Smooth muscle cell of the brain vasculature (primary cell): ENCODE measurements at places on chromosomes 6 and 20.

DNA sequence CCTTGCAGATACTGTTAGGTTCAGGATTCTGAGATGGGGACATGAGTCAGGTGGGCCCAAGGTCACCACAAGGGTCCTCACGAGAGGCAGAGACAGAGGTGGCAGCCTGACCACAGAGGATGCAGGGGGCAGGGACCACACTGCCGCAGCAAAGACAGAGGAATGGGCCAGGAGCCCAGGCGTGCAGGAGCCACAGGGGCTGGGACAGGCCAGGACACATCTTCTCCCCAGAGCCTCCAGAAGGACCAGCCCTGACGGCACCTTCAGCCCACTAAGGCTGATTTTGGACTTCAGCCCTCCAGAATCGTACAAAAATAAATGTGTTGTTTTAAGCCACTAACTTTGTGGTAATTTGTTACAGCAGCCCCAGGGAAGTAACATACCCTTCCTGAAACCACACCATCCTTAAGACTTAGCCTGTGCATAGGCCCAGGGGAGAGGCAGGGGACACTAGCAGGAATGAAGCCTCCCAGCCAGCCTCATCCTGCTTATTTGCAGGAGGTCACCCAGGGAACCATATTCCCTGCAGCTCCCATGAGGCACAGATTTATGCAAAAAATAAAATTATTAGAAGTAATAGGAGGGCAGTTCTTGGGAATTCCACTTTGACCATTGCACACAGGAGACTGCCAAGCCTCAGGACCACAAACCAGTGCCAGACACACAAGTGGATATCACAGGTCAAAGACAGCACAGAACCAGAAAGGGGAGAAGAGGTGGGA is 119.3 kb upstream of the CST7 start:
- DNase-seq, result no peak

GRCh38 chr20:20210327-20210726 is 157.6 kb upstream of the INSM1 start:
- DNase-seq, result no peak

DNA sequence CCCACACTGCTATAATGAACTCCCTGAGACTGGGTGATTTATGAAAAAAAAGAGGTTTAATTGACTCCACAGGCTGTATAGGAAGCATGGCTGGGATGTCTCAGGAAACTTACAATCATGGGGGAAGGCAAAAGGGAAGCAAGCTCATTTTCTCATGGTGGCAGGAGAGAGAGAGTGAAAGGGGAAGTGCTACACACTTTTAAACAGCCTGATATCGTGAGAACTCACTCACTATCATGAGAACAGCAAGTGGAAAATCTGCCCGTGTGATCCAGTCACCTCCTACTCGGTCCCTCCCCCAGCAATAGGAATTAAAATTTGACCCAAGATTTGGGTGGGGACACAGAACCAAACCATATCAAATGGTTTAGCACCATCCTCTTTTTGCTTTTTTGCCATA is 116.6 kb upstream of the CEP162 start:
- DNase-seq, result no peak

GRCh38 chr6:106525107-106525881 is 104.0 kb downstream of the RTN4IP1 start:
- DNase-seq, result no peak

DNA sequence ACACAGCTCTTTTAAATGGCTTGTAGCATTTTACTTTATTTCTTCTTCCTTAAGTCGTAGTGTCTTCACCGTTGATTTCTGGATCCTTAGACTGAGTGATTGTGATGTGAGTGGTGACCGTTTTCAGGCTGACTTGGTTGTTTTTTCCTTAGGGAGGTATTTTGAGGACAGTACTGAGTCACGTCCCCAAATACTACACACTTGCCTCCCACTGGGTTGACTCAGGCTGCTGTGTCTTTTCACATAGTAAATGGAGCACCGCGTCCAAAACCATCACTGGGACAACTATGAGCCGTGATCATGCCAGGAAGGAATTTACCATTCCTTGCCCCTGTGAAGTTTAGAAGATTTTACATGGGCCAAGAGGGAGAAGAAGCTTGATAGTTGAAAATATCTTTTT is 174.1 kb downstream of the FARS2 start:
- no peak for DNase-seq

- no peak for DNase-seq
Observed at GRCh38 chr20:24694727-24695528, 225.5 kb downstream of the SYNDIG1 start.

DNA sequence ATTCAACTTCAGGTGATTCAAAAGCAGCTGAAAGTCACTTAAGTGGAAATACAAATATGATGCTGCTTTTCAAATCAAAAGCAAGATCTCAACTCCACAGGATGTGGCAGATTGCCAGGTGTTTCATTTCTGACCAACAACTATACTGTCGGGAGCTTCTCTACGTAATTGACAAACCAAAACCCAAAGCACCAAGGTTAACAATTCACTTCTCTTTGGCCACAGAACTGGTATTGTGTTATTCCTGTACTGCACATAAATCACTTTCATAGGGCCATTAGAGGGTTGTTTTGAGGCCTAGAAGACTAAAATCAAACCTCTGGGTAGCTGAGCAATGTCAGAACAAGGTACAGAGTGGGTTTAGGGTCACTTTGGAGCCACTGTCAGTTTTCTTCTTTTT is 169.7 kb downstream of the HAO1 start:
- DNase-seq, result peak; percentile 20
